ENCODE measurements at places on chromosomes 11 and 22. TPM values are rescaled to one million over a fixed set of nuclear protein-coding genes. Genes with fewer than 3 reads are reported as not detected.

The AKIP1 gene
- total RNA-seq = 39.4 TPM

The MISFA gene
- total RNA-seq = 2.2 TPM

The RIMBP3B gene
- total RNA-seq = 0.67 TPM

The FGF19 gene
- 0.09 TPM for total RNA-seq

The C22orf23 gene
- not detected for total RNA-seq

The BACE1-AS gene
- total RNA-seq = 1.8 TPM

The DUSP18 gene
- 4.2 TPM for total RNA-seq

The CLTCL1 gene
- 4.4 TPM for total RNA-seq

The TPBGL gene
- total RNA-seq = 0.31 TPM

The DGCR6 gene
- 0.97 TPM for total RNA-seq

The WNT11 gene
- 1.5 TPM for total RNA-seq

The CPT1B gene
- 18.9 TPM for total RNA-seq

The ZBTB16 gene
- total RNA-seq = 0.15 TPM

The ROBO4 gene
- not detected for total RNA-seq

The GRAMD1B gene
- total RNA-seq = 26.0 TPM

The TIMM10B gene
- 19.9 TPM for total RNA-seq

The HOATZ gene
- total RNA-seq = not detected

The RFPL1 gene
- not detected for total RNA-seq

The TMEM45B gene
- total RNA-seq = not detected

The MAJIN gene
- not detected for total RNA-seq

The KLHDC7B gene
- 0.02 TPM for total RNA-seq

The PPP6R2 gene
- 13.0 TPM for total RNA-seq

The RGL4 gene
- total RNA-seq = not detected

The IPO7 gene
- total RNA-seq = 114 TPM

The BDNF gene
- total RNA-seq = 8.7 TPM

The ZPR1 gene
- total RNA-seq = 52.5 TPM

The SERPING1 gene
- total RNA-seq = 0.21 TPM

The IGSF9B gene
- total RNA-seq = 1.8 TPM

The MAPK8IP1 gene
- total RNA-seq = 6.7 TPM

The PKNOX2 gene
- not detected for total RNA-seq
